ENCODE measurements at places on chromosomes 11 and 22.

DNA sequence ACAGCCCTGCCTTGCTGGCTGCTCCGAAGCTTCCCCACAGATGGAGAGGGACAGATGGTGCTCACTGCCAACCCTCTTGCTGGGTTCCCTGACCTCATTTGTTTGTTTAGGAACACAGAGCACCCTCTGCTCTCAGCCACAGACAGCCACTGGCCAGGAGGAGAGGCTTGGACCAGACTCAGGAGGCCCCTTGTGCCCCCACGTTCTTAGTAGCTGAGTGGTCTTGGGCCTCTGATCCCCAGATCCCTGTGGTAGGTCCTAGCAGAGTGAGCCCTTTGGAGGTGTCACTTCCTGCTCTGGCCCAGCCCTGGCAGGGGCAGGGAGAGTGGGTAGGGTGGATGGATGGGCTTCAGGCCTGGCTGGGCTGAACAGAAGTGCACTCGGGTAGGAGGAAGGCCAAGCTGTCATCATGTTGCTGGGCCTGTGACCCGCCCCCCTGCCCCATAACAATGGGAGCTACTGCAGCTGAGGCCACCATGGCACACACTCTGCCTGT is 84.0 kb downstream of the DHCR7 start:
- no peak for DNase-seq

- no peak for DNase-seq
These were observed 2.3 kb upstream of the IRF7 start for GRCh38 chr11:617912-618682.

DNA sequence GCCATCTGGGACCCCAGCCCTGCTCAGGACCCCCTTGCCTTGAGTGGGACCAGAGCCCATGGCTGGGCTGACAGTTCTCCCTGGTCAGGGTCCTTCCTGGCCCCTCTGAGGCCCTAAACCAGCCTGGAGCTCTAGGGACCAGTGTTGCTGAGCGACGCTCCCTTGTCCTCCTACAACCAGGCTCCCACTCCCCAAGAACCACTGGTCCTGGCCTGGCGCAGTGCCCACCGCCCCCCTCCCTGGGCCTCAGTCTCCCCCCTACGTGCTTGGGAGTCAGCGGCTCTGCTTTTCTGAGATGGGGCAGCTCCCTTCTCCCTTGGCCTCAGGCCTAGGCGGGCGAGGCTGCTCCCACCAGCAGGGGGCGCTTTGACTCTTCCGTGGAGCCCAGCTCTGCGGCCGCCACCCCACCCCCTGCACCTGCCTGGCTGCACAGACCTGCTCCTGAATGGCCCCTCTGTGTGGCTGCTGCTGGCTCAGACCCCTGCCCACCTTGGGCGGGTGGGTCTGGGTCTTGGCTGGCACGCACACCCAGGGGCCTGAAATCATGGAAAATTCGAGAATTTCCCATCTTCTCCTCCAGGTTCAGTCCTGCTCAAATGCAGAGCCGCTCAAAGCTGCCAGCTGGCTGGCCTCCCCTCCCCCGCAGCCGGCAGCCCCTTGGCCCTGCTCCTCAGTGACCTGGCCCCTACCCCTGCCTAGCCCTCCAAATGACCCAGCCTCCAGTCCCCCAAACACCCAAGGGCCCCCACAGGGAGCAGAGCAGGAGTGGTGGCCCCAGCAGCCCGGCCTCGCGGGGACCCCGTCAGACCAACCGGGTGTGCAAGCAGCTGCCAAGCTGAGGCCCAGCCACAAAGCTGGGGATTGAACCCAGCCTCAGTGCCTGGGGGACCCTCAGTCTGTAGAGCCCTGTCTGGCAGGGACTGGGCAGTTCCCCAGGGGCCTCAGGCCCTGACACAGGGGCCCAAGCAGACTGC is 9.1 kb downstream of the PRR33 start:
- DNase-seq, result peak; percentile 75

- no peak for DNase-seq
These were observed 2.3 kb upstream of the IL17REL start for GRCh38 chr22:50014655-50015401.

- no peak for DNase-seq
These were observed 209.8 kb upstream of the TMEM45B start for GRCh38 chr11:129605815-129606214.

DNA sequence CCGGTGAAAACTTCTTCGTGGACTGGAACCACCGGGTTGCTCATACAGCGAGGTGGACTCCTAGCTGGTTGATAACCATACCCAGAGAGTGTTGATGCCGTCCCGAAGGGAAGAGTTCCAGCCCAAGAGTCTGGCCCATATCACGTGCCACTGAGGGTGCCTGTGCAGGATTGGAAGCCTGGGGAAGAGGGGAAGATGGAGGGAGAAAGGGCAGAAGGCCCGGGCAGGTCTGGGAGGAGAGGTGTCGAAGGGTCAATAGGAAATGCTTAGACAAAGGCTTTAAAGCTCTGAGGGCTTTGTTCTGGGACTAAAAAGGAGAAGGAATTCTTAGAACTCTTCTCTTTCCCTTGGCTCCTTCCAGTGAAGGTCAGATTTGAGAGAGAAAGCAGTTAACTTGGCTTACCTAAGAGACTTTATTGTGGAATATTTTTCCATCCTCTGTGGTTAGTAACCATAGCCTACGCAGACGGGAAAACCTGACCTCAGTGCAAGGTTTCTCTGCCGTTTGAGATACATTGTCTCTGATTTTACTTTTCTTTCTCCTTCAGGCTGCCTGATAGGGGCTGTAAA is 70.5 kb downstream of the JAM3 start:
- no peak for DNase-seq

GRCh38 chr11:468493-468892 is 18.4 kb downstream of the PTDSS2 start:
- no peak for DNase-seq

DNA sequence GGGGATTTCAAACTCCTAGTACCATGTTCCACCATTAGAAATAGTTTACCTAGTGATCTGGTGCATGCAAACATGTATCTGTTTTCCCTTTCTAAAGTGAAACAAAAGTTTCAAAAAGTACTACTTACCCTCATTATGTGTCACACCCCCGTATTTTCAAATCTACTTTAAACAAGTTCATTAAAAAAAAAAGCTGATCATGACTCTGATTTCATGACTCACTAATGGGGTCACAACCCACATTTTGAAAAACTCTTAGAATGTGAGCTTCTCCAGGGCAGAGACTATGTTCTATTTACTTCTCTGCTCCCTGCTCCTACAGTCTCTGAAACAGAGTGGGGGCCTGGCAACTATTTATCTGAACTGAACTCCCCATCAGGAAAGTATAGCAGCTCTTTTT is 18.2 kb downstream of the CHRM1 start:
- DNase-seq, result no peak

GRCh38 chr11:76790251-76790650 is 7.1 kb downstream of the TSKU start:
- no peak for DNase-seq

DNA sequence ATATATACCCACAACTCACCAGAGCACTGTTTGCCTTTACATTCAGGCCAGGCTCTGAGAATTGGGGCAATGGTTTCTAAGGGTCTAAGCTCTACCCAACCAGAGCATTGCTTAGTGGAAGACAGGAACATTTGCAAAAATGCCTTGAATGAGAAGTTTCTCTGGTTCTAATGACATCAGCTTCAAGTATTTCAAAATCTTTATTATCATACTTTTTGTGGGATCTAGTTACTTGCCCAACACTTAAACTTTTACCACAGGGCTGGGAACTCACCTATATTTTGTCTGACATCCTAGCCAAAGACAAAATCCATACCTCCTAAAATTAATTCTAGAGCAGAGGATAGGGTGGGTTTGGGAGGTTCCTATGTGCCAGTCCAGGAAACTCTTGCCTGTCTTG is 51.5 kb downstream of the INSC start:
- no peak for DNase-seq

- no peak for DNase-seq
These were observed 4.9 kb upstream of the NUDT8 start for GRCh38 chr11:67634366-67635230.

GRCh38 chr11:107661656-107662055 is 50.2 kb downstream of the SLN start:
- DNase-seq, result no peak

DNA sequence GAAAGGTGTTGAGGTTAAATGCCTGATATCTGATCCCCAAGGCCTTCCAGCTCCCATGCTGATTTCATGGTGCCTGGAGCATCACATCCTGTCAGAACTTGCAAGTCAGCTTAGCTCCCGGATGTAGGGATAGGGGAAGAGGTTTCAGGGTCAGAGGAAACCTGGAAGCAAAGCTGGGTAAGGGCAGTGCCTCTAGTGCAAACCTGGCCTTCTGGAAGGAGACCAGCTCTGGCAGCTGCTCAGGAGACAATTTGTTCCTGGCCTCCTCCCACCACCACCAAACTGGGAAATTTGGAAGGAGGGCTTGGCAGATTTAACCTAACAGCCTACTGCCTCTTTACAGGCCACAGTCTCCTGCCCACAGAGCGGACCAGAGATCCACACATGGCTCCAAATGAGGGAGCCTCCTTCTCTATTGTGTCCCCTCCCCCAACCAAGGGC is 9.2 kb upstream of the TSKU start:
- DNase-seq, result no peak

- DNase-seq, result peak; percentile 66
These were observed 5.4 kb upstream of the TXN2 start for GRCh38 chr22:36486619-36487384.

GRCh38 chr22:49317369-49317768 is 510.3 kb downstream of the BRD1 start:
- no peak for DNase-seq

- no peak for DNase-seq
These were observed 13.2 kb upstream of the APOL6 start for GRCh38 chr22:35634943-35635540.

DNA sequence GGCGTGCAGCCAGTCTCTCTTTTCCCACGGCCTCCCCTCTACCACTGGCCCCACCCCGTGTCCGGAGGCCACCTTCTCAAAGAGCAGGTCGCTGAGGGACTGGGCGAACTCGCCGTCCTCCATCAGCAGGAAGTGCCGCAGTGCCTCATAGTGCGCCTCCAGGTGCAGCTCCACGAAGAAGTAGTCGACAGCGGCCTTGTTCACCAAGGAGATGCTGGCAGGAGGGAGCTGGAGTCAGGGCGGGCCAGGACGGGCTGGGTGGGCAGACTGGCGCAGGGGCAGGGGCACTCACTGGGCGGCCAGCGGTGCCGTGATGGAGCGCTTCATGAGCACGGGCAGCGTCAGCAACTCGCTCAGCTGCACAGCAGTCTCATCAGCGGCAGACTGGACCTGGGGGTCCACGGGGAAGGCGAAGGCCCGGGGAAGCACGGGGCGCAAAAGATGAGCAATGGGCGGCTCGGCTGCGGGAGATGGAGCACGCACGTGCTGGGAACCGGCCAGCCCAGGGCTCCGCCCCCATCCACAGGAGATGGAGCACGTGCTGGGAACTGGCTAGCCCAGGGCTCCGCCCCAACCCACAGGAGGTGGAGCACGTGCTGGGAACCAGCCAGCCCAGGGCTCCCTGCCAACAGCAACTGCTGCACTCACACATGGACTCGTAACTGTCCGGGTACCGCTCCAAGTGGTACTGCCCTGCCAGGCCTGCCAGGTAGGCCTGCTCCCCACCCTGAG is 18.4 kb downstream of the SELENOO start:
- no peak for DNase-seq

DNA sequence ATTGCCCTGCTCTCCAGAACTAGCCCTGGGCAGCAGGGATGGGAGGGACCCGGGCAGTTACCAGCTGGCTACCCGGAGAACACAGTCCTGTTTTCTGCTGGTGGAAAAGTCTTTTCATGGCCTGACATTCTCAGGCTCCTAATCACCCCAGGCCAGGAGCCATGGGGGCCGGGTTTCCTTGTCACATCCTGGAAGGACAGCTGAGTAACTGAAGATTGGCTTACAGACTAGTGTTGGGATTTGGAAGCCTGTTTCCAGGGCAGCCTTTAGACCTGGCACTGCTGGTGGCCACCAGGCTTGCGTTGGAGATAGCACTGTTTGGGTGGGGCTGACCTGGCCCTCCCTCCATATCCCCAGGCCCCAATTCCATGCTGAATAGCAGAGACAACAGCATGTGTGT is 349.0 kb downstream of the CTTN start:
- no peak for DNase-seq

- DNase-seq, result peak; percentile 72
These were observed 32.6 kb downstream of the PRCP start for GRCh38 chr11:82867495-82868082.

GRCh38 chr11:5284637-5285036 is 14.9 kb upstream of the HBE1 start:
- DNase-seq, result no peak

DNA sequence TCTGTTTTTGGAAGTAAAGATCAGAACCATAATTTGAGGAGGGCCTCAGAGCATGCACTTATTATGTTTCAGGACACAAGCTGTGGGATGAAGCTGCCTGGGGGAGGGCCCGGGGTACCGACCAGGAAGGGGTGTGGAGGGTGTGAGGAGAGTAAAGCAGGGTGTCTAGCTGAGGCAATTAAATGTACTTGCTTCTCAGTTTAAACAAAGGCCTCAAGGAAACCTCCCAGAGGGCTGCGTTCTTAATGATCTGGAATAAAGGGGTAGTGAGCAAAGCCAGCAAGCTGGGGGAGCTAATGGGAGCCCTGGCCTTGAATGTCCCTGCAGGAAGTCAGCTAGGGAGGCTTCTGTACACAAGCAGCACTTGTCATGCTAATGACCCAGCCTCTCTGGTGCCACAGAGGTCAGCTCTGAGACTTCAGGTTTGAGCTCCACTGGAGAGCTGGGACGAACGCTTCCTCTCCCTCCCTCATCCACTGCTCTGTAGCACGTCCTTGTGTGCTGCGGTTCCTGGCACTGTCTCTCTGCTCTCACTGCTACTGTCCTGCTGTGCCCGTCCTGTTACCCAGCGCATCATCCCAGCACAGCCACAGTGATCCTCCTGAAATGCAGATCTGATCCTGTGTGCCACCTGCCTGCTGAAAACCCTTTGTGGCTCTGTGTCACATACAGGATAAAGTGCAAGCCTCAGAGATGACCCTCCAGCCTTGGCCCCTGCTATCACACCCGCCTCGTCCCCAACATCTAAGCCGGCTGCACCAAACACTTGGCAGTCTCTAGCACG is 159.7 kb downstream of the DBX1 start:
- no peak for DNase-seq

DNA sequence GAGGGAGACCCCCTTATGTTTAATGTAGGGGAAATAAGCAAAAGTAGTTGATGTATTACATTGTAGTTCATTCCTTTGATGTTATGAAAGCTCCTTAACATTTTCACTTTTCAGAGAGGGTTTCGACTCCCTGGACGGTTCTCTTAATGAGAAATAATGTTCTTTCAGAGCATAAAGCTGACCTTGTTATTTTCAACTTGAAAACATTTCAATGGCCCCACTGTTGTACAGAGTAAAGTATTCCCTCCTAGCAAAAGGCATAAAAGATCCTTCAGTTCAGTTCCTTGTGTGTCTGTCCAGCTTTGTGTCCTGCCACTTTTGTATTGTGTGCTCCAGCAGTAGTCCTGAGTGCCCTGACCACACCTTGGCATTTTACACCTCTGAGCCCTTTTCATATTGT is 63.9 kb downstream of the UVRAG start:
- DNase-seq, result no peak
